Stimulated activated CD4-positive, alpha-beta T cell treated with anti-CD3 and anti-CD28 coated beads, Interleukin-1b, Interleukin-23, amount 100 ng/mL, for 1 hour (primary cell): ENCODE measurements at places on chromosomes 7 and 10.

DNA sequence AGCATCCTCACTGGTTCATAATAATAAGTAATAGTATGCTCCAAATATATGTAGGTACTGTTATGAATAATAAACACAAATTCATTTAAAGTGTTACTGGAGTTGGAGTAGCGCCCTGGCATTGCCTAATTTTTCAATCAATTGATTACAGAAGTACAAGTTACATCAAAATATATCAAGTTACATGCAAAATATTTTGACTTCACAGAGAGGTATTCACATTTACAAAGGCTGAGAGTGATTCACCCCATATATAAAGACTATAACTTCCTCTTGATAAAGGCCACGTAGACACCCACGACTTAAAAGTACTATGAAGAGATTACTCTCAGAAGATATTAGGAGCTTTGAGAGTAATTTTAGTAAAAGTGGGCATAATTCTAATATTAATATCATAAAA, 13.6 kb upstream of the COL17A1 start:
- no peak for DNase-seq

- no peak for DNase-seq
Observed at GRCh38 chr10:65846541-65846940, 1079.3 kb upstream of the LRRTM3 start.

DNA sequence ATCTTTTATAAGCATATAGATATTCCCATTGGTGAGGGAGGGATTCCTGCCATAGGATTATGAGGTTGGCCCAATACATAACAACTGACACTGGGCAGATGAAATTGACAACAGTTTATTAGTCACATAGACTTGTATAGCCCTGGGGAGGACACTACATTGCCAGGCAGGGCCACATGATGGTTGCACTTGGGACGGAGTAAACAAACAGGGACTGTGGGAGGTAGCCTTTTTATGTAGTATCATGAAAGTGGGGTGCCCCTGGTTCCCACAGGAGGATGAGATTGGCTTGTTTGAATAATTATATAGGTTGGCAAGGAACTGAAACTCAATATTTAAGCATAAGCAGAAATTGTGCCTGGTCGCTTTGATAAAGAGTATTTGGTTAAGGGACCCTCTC, 23.5 kb downstream of the TRIM24 start:
- no peak for DNase-seq

- DNase-seq: no peak
Observed at GRCh38 chr10:34530778-34531177, 284.3 kb downstream of the PARD3 start.

GRCh38 chr10:11658801-11659368, 47.4 kb upstream of the USP6NL start:
- no peak for DNase-seq

DNA sequence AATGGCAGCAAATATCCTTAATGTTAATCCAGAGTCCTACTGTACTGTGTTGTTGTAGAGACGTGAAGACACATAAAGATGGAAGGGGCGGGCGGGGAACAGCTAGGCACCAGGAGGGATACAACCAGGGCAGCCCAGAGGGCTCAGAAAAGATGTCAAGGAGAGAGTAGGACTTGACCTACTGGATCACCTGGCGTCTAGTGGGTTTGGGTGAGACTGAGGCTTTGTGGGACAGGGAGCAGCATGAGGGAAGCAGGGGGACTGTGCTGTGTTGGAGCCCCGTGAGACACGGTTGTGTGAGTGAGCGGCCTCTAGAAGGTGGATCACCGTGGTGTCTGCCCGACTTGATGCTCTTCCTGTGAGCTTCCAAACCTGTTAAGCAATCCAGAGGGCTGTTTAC, 68.0 kb downstream of the PTPRE start:
- DNase-seq: no peak

GRCh38 chr10:132987671-132988571, 45.6 kb upstream of the CFAP46 start:
- no peak for DNase-seq

- no peak for DNase-seq
Observed at GRCh38 chr10:13891128-13892000, 304.6 kb downstream of the PRPF18 start.

DNA sequence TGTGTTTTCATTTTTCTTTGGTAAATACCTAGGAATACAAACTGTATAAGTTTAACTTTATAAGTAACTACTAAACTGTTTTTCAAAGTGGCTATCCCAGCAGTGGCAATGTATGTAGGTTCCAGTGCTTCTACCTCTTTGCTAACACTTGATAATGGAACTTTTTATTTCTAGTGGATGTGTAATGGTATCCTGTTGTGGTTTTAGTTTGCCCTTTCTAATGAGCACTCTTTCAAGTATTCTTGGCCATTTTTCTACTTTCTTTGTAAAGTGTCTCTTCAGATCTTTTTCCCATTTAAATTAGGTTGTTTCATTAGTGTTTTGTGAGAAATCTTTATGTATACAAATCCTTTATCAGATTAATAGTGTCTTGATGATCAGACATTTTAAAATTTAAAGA, 4.6 kb downstream of the KIF20B start:
- no peak for DNase-seq

- no peak for DNase-seq
Observed at GRCh38 chr7:113246738-113247137, 128.4 kb upstream of the SMIM30 start.

GRCh38 chr7:6640246-6640721, 3.2 kb downstream of the ZNF316 start:
- no peak for DNase-seq

- DNase-seq: no peak
Observed at GRCh38 chr7:123761729-123762128, 12.9 kb upstream of the WASL start.

DNA sequence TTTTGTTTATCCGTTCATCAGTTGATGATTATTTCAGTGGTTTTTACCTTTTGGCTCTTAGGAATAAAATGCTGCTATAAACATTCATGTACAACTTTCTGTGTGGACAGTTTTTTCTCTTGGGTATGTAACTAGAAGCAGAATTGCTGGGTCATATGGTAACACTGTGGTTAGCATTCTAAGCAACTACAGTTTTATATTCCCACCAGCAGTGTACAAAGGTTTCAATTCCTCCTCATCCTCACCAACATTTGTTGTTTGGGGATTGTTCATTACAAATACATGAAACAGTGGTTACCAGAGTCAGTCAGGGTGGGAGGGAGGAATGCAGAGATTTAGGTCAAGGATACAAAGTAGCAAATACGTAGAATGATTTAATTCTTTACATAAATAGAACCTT, 97.0 kb downstream of the NPSR1 start:
- DNase-seq: no peak

DNA sequence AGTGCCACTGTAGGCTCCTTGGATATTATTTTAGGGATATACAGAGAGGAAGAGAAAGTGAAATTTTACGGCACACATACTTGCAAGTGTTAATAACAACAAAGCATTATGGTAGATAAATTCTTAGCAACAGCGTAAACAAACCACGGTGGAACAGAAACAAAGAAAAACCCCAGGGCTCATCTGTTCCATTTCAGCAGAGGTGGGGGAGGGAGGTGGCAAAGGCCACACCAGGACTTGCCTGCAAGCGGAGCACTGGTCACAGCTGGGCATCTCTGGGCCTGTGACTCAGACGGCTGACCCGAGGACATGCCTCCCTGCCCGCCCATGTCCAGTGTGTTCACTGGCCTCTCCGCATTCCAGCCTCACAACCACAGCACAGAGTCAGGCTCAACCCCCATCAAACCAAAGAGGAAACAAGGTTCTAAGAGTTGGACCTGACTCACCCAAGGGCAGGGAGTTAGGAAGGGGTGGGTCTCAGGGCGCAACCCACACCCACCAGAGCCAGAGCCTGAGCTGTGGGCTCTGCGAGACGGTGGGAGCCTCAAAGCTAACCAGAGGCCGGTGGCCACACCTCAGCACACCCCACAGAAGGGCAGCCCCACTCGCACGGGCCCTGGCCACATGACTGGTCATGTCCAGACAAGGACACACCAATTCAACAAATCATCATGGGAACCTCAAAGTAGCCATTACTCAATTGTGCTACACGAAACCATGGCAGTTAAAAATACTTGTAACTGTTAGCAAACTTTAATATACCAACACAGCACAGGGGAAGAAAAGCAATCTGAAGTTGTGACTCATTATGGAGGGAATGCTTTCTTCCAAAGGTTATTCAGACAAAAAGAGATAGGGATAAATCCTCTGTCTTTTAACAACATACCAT, 10.7 kb downstream of the ESYT2 start:
- DNase-seq: peak; percentile 47

- DNase-seq: no peak
Observed at GRCh38 chr10:51079331-51079730, 5.0 kb downstream of the PRKG1 start.

DNA sequence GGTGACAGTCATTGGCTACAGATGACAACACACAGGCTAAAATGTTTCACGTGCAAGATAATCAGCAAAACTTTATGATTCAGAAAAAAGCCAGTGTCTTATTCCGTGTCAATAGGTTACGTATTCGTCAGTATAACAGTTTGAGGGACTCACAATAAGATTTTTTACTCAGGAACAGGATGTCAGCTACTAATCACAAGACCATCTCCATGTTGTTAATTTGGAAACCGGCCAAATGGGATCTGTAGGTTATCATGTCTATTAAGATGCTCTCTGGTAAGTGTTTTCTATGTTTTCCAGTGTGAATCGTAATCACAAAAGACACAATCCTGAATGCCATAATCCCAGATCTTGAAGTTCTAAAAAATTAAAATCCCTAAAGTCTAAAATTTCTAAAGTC, 197.3 kb downstream of the ETV1 start:
- no peak for DNase-seq

- DNase-seq: no peak
Observed at GRCh38 chr10:69732147-69732825, 69.4 kb upstream of the COL13A1 start.

GRCh38 chr10:16458166-16458955, 21.6 kb downstream of the PTER start:
- no peak for DNase-seq

DNA sequence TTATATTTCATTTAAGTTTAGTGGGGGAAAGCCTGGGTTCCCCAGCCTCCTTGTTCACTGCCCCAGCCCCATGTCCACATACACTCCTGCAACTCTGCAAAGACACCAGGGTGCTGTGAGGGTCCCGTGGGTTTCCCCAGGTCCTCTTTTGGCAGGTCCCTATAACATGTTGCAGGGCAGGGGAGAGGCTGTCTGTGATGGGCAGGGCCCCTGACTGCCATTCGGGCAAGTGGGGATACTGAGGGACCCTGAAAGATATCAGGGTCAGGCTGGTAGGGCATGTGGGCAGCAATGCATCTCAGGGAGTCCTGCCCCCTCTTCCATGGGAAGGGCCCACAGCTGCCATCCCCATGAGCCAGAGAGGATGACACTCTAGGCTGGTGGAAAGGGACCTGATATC, 28.4 kb downstream of the RASGEF1A start:
- no peak for DNase-seq

DNA sequence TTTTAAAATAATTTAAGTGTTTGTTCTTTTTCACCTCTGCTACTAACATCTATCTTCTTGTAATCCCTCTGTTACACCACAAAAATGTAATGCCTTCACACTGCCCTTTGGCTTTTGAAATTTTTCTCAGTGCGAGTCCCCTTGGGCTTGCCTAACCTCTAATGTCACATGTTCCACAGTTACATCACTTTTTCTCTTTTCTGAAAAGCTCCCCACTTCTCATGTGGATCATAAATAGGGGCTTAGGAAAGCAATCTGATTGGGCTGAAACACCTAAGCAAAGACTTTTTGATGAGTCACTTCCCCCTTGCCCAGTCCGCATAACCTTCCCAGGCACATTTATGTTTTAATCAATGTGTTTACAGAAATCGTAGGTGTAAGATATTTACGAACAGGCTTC, 288.2 kb downstream of the IPMK start:
- no peak for DNase-seq

DNA sequence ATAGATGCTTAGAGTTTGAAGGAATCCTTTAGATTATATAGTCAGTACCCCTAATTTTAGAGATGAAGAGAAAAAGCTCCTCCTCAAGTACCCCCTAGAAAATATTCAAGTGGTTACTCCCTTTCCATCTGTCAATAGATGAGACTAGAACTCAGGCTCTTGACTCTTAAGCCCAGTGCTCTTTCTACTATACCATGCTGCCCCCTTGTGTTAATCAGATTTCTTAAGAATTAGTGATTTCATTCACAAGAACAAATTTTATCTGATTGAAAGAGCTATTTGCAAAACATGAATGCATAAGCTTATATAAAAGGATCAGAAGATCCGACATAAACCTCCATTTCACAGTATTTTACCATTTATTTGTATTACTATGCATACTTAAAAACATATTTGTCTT, 179.3 kb downstream of the TFEC start:
- no peak for DNase-seq

DNA sequence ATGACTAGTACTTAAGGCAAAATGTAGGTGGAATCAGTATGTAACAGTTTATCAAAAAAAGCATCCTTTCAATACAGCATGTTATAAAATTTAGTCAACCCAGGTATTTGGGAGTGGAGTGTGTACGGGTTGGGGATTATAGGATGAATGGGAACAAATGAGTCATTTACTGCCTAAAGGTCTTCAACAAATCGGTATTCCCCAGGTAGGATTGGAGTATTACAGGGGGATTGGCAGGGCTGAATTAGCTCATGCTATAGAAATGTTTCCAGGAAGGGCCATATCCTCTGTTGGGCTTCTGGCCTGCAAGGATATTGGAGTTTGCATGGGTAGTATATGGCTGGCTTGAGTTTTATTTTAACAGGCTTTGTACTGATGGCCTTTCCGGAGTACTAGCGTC, 723.7 kb downstream of the SORCS1 start:
- DNase-seq: no peak

DNA sequence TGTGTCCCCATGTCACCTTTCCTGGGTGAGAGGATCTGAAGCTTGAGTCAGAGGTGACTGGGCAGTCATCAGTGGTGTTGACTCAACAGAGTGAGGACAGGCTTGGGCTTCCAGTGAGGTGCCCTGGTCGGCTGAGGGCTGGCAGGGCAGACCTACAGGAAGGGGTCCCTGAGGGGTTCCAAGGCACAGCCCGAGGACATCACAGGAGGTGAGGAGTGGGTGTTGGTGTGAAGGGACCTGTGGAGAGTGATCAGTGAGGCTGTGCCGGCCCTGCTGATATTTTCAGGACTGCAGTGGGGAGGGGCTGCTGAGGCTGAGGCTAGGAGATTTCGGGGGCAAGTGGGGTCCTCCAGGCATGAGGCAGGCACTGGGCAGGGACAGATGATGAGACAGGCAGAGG, 545.5 kb downstream of the TCERG1L start:
- DNase-seq: no peak

DNA sequence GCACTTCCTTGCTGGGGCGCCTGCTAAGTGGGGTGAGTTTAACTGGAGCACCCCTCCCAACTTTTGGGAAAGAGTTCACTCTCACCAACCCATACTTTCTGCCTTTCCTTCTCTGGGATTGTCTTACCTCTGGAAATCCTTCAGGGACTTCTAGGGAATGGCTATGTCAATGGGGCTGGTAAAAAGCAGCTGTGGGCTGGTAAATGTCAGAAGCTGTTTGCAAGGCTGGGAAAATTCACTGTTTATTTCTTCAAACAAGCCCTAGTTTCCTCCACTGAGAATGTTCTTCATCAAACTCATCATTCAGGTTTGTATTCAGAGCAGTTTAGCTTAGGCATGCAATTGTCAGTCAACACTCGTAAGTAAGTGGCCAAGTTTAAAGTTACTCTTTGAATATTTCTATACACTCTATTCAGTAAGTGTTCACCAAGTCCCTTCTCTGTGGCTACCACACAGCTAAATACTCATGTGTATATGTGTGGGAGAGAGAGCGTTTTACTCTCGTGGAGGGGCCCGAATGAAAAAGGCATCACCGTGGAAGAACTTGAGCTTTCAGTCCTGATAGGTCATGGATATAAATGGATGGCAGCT, 654.8 kb downstream of the LRMDA start:
- no peak for DNase-seq
